ENCODE measurements at places on chromosomes 5 and 9.

DNA sequence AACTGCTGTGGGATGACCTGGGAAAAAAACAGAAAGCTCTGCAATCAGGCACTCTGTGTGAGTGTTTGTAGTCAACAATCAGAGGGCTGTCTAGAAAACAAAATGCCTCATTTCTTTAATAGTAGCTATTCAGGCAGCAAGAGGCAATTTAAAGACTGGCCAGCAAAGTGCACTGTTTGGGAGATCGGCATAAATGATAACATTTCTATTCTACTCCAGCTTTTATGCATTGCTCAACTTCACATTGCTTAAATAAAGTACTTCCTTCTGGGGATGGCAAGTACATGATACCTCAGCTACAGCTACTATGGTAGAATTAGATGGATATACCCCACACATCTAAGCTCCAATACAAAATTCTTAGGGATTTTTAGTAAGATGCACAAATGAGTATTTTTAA is 193.1 kb downstream of the DCP2 start:
- DNase-seq = no peak

- no peak for DNase-seq
Measured at GRCh38 chr5:100772006-100772405, 131.1 kb downstream of the ST8SIA4 start.

- no peak for DNase-seq
Measured at GRCh38 chr5:155024015-155024414, 10.5 kb downstream of the KIF4B start.

DNA sequence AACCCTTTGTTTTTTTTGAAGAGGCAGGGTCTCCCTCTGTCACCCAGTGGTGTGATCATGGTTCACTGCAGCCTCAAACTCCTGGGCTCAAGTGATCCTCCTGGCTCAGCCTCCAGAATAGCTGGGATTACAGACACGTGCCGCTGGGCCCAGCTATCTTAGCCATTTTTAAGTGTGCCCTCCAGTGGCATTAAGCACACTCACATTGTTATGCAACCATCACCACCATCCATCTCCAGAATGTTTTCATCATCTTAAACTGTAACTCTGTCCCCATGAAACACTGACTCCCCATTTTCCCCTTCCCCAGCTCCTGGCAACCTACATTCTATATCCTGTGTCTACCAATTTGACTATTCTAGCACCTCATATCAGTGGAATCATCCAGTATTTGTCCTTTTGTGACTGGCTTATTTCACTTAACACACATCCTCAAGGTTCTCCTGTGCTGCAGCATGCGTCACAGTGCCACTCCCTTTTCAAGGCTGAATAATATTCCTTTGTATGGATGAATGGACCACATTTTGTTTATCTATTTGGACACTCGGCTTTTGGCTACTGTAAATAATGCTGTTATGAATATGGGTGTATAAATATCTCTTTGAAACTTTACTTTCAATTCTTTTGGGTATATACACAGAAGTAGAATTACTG is 12.5 kb upstream of the RAPGEF1 start:
- no peak for DNase-seq

- DNase-seq = no peak
Measured at GRCh38 chr9:134209731-134210311, 45.5 kb upstream of the RNU6ATAC start.

GRCh38 chr5:11075035-11075805 is 314.2 kb upstream of the DAP start:
- DNase-seq = no peak

DNA sequence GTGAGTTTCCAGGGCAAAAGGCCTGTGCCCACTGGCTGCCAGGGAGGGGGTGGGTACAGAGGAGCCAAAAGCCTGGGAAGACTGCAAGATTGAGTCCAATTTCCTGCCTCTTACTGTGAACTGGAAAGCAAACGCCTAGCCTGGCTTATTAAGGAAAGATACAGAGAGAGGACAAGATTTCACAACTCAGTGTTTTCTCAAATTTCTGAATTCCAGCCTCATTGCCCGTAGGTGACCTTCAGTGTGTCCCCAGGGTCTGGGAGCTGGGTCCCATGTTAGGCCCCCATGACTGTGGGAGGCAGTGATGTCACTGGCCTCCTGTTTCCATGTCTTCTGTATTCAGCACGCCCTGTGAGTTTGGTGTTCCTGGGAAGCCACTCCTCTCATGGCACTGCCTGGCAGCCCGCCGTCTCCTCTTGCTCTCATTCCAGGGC is 60.6 kb upstream of the PTPN3 start:
- no peak for DNase-seq

DNA sequence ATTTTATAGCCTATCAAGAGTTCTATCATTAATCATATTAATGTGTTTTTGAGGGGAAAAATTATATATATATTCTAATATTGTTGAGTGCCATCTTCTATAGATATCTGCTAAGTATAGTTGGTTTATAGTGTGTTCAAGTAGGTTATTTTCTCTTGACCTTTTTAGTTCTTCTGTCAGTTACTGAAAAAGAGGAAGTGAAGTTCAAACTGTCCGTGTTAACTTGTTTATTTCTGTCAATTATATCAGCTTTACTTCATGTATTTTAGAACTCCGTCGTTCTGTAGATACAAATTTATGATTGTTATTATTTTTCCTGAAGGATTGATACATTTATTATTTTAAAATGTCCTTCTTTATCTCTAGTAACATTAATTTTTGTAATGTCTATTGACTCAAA is 1209.1 kb downstream of the CDH12 start:
- no peak for DNase-seq

DNA sequence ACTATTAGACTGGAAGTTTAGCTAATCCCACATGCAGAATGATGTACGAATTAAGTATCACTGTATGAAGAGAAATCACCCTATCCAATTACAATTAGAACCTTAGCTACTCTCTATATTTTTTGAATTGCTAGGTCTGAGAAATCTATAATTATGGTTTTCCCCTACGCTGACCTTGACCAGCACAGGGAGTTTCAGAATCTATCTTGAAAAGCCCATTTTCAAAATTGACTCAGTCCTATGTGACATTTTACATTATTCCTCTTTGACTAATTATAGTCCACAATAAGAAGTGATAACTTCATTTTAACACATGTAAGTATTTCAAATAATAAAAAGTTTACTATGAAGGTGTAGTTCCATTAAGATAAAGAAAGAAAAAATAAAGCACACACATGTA is 21.5 kb downstream of the NUDT12 start:
- DNase-seq = no peak

GRCh38 chr9:4290427-4290837 is 9.4 kb downstream of the GLIS3 start:
- no peak for DNase-seq

- DNase-seq = no peak
Measured at GRCh38 chr9:79129865-79130480, 441.8 kb upstream of the TLE4 start.

Data from NT2/D1 (cell line).